ENCODE measurements at places on chromosomes 2 and 18. TPM values are rescaled to one million over a fixed set of nuclear protein-coding genes. Genes with fewer than 3 reads are reported as not detected.
A peak's percentile ranks its signal among the peaks of the same experiment; 100 is the strongest.

SNTG2 gene
- total RNA-seq, result 4.4 TPM

ARHGEF33 gene
- 4.0 TPM for total RNA-seq

DNA sequence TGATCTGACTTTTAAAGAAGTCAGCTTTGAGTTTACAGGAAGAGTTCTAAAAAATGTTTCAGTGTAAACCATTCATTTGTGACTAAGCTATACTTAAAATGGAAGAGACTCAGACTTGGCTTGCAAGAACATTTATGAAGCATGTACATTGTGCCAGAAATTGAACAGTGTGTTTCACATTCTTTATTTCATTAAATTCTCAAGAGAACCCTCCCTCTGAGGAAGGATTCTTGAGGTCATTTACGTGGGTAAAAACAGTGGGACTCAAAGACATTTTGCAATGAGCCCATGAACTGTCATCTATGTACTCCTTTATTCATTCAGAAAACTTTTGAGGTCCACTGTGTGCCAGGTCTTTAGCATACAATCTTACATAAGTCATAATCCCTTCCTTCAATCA lies 143.6 kb upstream of the ZNF521 start:
- DNase-seq, result no peak

C18orf32 gene
- 54.6 TPM for total RNA-seq

GRCh38 chr2:58378152-58378551 lies 137.0 kb upstream of the FANCL start:
- DNase-seq, result no peak

DNA sequence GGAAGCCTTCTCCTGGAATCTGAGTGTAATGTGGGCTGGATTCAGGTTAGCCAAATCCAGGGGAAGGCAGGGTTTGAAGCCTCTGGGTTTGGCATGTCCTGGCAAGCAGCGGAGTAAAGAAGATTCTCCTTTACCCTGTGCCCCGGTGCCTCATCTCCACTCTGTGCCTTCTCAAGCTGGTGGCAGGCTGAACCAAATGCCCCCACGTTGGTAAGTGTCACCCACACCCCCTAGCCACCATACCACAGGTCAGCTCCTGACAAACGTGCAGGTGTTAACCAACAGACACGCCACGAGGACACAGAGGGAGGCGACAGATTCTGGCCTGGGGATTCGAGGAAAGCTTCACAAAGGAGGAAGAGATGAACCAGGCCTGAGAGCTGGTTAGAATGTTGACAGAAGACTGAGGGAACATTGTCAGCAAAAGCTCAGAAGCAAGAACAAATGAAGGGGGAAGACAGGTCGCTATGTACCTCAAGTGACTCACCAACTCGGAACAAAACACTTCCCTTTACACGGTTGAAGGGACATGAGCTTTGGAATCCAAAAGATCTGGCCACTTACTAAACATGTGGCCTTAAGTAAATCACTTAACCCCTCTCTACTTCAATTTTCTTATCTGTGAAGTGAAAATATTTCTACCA lies 85.2 kb upstream of the LCLAT1 start:
- DNase-seq, result no peak

GRCh38 chr2:121665504-121665903 lies 16.2 kb upstream of the CLASP1 start:
- no peak for DNase-seq

MAP2 gene
- 41.9 TPM for total RNA-seq

GRCh38 chr2:102239344-102239743 lies 52.5 kb downstream of the IL1RL2 start:
- DNase-seq, result no peak

TMEM178A gene
- total RNA-seq, result 6.6 TPM

MBD1 gene
- 63.9 TPM for total RNA-seq

CAPN14 gene
- 0.36 TPM for total RNA-seq

FEV gene
- total RNA-seq, result not detected

DNA sequence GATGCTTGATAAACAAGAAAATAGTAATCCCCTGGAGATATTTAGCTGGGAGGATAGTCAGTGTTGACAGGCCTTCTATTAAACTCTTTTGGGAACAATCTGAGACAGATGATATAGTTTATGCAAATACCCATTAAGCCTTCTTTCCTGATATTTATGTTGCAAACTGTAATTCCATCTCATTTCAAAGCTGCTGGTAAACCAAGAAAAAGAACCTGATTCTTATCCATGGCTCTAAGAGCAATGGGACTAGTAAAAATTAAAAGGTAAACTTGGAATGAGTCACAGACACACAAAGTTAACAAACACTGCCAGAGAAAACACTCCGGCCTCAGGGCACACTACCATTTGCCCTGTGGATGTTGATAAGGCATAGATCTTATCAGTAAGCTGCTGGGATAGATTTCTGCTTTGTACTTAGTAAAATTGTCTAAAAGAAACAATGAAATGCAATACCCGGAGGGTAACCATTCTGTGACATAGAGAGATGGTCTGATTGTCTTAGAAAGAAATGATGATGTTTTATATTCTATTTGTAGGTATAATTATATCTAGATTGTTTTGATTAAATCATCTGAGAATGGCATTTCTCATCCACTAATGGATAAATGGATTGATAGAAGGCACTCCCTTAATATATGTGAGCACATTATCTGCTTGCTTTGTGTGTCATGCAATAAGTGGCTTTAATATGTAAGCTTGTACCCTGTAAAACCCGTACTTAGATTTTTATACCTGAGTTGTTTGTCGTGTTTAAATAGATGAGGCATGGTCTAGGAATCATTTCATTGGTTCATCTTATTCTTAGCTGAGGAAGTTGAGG lies 13.2 kb downstream of the GALR1 start:
- no peak for DNase-seq

- DNase-seq, result peak; percentile 53
Measured at GRCh38 chr18:79543861-79544385, 135.7 kb upstream of the CTDP1 start.

GRCh38 chr2:184558713-184559464 lies 39.4 kb upstream of the ZNF804A start:
- DNase-seq, result no peak

DNA sequence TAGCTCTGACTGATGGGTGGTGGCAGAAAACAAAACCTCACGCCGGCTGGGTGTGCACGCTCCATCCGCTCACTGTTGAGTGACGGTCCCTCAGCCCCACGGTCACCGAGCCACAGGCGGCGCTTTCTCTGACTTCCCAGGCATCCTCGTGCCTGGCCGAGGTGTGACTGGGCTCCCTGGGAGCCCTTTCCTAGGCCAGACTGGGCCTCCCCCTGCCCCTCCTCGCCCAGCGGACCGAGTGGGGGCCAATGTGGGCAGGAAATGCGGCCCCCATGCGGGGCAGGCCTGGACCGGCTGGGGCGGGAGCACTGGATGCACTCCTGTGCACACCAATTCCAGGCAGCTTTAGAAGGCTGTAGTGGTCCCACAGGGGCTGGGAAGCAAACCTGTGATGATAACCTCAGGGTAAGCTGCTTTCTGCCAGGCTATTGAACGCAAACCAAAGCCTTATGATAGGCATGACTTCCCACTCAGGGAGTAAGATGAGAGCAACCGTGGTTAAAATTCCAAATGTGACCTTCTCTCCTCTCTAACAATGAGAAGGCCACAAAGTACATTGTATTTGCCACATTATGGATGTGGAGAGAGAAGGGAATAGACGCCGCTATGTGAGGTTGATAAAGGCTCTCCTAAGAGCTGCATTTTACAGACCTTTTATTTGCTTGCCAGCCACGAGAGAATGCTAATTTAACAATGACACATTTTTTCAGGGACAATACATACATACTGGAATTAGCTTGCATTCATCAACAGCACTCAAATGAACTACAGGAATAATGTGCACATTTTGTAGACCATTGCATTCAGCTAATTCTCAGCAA lies 83.9 kb upstream of the PGAP1 start:
- DNase-seq, result no peak

DNA sequence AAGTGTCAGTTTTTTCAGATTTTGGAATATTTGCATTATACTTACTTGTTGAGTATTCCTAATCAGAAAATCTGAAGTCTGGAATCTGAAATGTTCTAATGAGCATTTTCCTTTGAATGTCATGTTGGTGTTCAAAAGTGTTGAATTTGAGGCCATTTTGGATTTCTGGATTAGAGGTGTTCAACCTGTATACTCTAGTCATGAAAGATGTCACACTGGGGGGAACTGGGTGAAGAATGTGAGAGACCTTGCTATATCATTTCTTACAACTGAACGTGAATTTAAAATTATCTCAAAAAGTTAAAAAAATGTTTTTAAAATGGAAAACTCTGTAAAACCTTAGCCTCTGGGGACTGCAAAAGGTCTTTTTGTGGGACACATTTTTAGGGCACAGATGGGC lies 384.5 kb downstream of the NBAS start:
- DNase-seq, result no peak

DNA sequence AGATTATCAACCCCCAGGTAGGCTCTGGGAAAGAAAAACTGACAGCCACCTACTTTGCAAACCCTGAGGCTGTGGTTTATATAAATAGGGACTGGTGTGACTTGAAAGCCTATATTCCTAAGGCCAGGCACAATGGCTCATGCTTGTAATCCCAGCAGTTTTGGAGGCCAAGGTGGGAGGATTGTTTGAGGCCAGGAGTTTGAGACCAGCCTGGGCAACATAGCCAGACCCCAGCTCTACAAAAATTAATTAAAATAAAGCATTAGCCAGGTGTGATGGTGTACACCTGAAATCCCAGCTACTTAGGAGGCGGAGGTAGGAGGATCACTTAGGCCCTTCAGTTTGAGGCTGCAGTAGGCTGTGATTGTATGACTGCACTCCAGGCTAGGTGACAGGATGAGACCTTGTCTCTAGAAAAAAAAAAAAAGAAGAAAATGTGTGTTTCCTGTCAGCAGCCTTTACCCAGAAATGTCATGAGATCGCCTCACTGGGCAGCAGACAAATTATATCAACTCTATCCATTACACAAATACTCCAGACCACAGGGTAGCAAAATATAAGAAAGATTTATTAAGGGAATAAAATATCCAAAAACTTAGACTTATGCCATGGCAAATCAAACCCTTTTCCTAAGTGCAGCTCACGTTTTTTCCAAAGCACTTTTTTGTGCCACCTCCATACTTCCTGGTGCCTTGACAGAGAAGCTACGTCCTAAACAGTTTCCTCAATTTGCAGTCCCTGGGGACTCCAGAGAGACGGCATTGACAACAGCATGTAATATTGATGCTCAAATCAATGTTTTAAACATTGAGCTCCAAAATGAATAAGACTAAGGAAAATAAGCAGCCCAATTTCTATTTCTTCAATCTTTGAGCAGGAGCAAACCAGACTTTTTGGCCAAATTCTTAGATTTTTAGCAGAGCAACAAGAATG lies 190.8 kb upstream of the NDUFV2 start:
- no peak for DNase-seq

GRCh38 chr18:75231053-75231406 lies 20.4 kb downstream of the TSHZ1 start:
- no peak for DNase-seq

- DNase-seq, result no peak
Measured at GRCh38 chr18:55264108-55264507, 304.8 kb upstream of the CCDC68 start.

REG3G gene
- total RNA-seq, result not detected

CAPN13 gene
- total RNA-seq, result 0.98 TPM

COBLL1 gene
- total RNA-seq, result 119 TPM

DNA sequence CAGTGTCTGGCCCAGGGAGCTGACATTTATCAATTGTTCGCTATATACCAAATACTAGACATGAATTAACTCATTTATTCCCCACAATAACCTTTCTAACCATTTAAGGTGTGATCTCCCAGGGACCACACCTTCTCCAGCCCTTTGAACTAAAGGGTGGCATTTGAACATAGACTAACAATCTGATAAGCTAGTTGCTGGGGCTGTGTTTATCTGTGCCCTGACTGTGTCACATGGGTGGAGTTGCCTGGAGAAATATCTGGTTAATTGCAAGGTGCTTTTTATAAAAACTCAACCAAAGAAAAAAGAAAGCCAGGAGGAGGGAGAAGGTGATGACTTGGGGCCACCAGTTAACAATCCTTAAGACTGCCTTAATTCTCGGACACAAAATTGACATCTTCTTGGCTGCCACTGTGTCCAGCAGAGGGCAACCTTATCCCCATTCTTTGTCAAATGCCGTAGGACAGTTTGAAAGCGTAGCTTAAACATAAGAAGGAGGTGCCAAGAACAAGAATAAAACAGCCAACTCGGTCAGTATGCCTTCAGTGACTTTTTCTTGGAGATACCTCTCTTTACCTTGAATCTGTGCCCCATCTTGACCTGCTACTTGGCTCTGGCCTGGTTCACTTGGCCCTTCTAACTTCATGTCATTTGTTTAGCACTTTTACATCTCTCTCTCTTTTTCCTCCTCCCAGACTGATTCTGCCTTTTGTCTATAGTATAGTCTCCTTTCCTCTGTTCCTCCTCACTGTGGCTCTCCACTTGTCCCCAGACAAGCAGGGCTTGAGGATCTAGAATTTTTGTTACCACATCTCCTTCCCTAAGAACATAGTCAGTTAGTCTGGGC lies 183.4 kb downstream of the MYO3B start:
- DNase-seq, result no peak

GRCh38 chr2:133591164-133591563 lies 22.9 kb upstream of the NCKAP5 start:
- no peak for DNase-seq

DNA sequence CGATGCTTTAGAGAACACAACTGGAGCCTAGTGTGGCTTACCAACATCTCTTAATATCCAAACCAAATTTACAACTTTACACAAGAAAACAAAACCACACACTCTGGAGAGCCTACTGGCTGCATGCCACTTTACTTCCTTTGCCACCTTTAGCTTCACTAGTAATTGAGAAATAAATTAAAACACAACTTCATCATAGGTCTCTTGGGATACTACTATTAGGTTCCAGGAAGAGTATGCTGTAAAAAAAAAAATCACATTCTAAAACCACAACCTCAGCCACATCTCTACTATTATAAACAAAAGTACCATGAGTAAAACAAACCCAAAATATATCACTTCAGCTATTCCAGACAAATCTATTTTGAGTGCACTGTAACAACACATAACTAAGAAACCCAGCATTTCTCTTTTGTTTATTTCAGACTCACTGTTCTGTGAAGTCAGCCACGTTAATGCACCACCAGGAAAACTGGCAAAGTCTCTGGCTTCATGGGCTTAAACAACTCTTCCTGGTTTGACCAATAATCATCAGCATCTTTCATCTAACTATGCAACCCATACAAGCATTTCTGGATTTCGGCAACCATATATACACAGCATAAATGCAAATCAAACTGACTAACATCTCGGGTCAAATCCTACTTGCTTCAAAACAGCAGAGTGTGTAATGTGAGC lies 59.1 kb downstream of the REV1 start:
- DNase-seq, result no peak

KCNG3 gene
- 5.4 TPM for total RNA-seq

GRCh38 chr2:191629001-191629453 lies 48.9 kb upstream of the NABP1 start:
- DNase-seq, result no peak

C2orf78 gene
- not detected for total RNA-seq
